Sigmoid colon (tissue), 7 donors: ENCODE measurements at places on chromosomes 11 and 22. TPM values are rescaled to one million over a fixed set of nuclear protein-coding genes. Genes with fewer than 3 reads are reported as not detected.

Gene PHF21B
- not detected for polyA plus RNA-seq

Gene DNAJB7
- 0.60 TPM for polyA plus RNA-seq

Gene CPT1B
- polyA plus RNA-seq: 4.2 TPM

Gene CARS1
- polyA plus RNA-seq: 21.0 TPM

Gene GGTLC3
- polyA plus RNA-seq: not detected

Gene MMP11
- polyA plus RNA-seq: 4.4 TPM

Gene TIRAP
- polyA plus RNA-seq: 11.4 TPM

Gene NXPE2
- 1.8 TPM for polyA plus RNA-seq

Gene OR4D10
- polyA plus RNA-seq: not detected

Gene PATE4
- polyA plus RNA-seq: not detected

Gene ASRGL1
- polyA plus RNA-seq: 22.8 TPM

Gene ROBO4
- polyA plus RNA-seq: 0.46 TPM

Gene PAAF1
- polyA plus RNA-seq: 12.3 TPM

Gene SHANK3
- polyA plus RNA-seq: 6.6 TPM

Gene RTCB
- polyA plus RNA-seq: 149 TPM

Gene BARX2
- 19.7 TPM for polyA plus RNA-seq

Gene MS4A6A
- polyA plus RNA-seq: 80.0 TPM

Gene SPDYC
- polyA plus RNA-seq: not detected

Gene HMBS
- 39.3 TPM for polyA plus RNA-seq

Gene SF3B2
- polyA plus RNA-seq: 91.9 TPM

Gene HTR3A
- not detected for polyA plus RNA-seq

Gene APOL5
- polyA plus RNA-seq: not detected

Gene CTTN
- 102 TPM for polyA plus RNA-seq

Gene LMO2
- 19.8 TPM for polyA plus RNA-seq

Gene TXN2
- 181 TPM for polyA plus RNA-seq

Gene LARGE2
- polyA plus RNA-seq: 13.6 TPM

Gene ANO9
- polyA plus RNA-seq: 123 TPM

Gene TTLL1
- polyA plus RNA-seq: 3.0 TPM

Gene CRYBA4
- polyA plus RNA-seq: not detected

Gene TRIM51
- polyA plus RNA-seq: not detected

Gene ANGPTL5
- polyA plus RNA-seq: 0.23 TPM

Gene SPA17
- 12.6 TPM for polyA plus RNA-seq

Gene SLC17A6
- polyA plus RNA-seq: not detected

Gene TRPM5
- polyA plus RNA-seq: 2.8 TPM

Gene RFPL3
- not detected for polyA plus RNA-seq

Gene PGA5
- polyA plus RNA-seq: 1.8 TPM

Gene GVQW3
- polyA plus RNA-seq: 0.69 TPM

Gene NAV2
- 2.3 TPM for polyA plus RNA-seq

Gene PTPN5
- 0.39 TPM for polyA plus RNA-seq

Gene TMEM45B
- 30.6 TPM for polyA plus RNA-seq

Gene CECR2
- not detected for polyA plus RNA-seq

Gene TBX1
- polyA plus RNA-seq: not detected

Gene ACR
- not detected for polyA plus RNA-seq

Gene HIRA
- 13.2 TPM for polyA plus RNA-seq

Gene PKP3
- 86.7 TPM for polyA plus RNA-seq

Gene GGTLC2
- polyA plus RNA-seq: not detected

Gene TSSK2
- polyA plus RNA-seq: 0.12 TPM

Gene OR51B4
- polyA plus RNA-seq: not detected

Gene SOX10
- 1.8 TPM for polyA plus RNA-seq
